ENCODE measurements at places on chromosomes 4 and X. TPM values are rescaled to one million over a fixed set of nuclear protein-coding genes. Genes with fewer than 3 reads are reported as not detected.

DNA sequence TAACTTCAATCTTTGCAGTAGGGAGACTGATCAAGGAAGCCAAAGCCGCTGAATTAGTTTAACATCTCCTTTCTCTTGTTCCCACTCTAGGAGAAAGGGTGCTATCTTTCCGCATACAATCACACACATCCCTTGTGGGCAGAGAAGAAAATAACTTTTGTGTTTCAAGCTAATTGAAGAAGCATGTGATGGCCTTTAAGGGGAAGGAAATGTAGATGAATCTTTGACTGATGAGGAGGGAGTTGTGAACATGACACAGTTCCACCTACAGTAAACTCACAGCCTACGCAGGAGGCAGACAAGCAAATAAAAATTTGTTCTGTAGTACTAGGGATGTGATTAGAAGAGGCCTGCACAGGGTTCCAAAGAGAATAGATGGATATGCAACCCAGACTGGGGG lies 14.7 kb upstream of the SPATA4 start:
- H3K36me3 ChIP-seq = no peaks in the 10 kb centered on the region
- DNase-seq = no peak
- H3K4me3 ChIP-seq = no peak overlapping the region
- no peak overlapping the region for H3K27ac ChIP-seq

GRCh38 chr4:111689214-111689613 lies 456.0 kb upstream of the FAM241A start:
- peaks cover 3% of the 10 kb centered on the region for H3K4me1 ChIP-seq
- DNase-seq = no peak
- no peaks in the 10 kb centered on the region for H3K36me3 ChIP-seq

- H3K4me1 ChIP-seq = no peaks in the 10 kb centered on the region
- no peak overlapping the region for H3K4me3 ChIP-seq
- H3K36me3 ChIP-seq = no peaks in the 10 kb centered on the region
- no peak overlapping the region for H3K27ac ChIP-seq
- DNase-seq = no peak
- H3K27me3 ChIP-seq = no peaks in the 10 kb centered on the region
Measured at GRCh38 chr4:22412013-22412412, 103.9 kb downstream of the ADGRA3 start.

GRCh38 chr4:69830560-69831269 lies 29.2 kb downstream of the SULT1E1 start:
- no peaks in the 10 kb centered on the region for H3K27me3 ChIP-seq
- no peaks in the 10 kb centered on the region for H3K4me1 ChIP-seq
- H3K27ac ChIP-seq = no peak overlapping the region
- no peak for DNase-seq
- H3K36me3 ChIP-seq = no peaks in the 10 kb centered on the region
- no peak overlapping the region for H3K4me3 ChIP-seq

GRCh38 chr4:173346074-173346473 lies 11.9 kb upstream of the HMGB2 start:
- no peak overlapping the region for H3K4me3 ChIP-seq
- no peaks in the 10 kb centered on the region for H3K27me3 ChIP-seq
- no peaks in the 10 kb centered on the region for H3K4me1 ChIP-seq
- H3K27ac ChIP-seq = no peak overlapping the region

GRCh38 chr4:189305500-189305899 lies 635.2 kb upstream of the FRG1 start:
- H3K4me1 ChIP-seq = no peaks in the 10 kb centered on the region
- no peaks in the 10 kb centered on the region for H3K36me3 ChIP-seq
- H3K27ac ChIP-seq = no peak overlapping the region
- no peak overlapping the region for H3K4me3 ChIP-seq
- H3K27me3 ChIP-seq = no peaks in the 10 kb centered on the region
- no peak for DNase-seq

GRCh38 chr4:47617607-47618006 lies 132.5 kb downstream of the ATP10D start:
- H3K4me1 ChIP-seq = no peaks in the 10 kb centered on the region
- no peak overlapping the region for H3K27ac ChIP-seq
- no peak for DNase-seq

- H3K36me3 ChIP-seq = no peaks in the 10 kb centered on the region
- no peak overlapping the region for H3K27ac ChIP-seq
- no peak overlapping the region for H3K4me3 ChIP-seq
- H3K27me3 ChIP-seq = no peaks in the 10 kb centered on the region
Measured at GRCh38 chrX:8455557-8455956, 9.1 kb upstream of the VCX3B start.

DNA sequence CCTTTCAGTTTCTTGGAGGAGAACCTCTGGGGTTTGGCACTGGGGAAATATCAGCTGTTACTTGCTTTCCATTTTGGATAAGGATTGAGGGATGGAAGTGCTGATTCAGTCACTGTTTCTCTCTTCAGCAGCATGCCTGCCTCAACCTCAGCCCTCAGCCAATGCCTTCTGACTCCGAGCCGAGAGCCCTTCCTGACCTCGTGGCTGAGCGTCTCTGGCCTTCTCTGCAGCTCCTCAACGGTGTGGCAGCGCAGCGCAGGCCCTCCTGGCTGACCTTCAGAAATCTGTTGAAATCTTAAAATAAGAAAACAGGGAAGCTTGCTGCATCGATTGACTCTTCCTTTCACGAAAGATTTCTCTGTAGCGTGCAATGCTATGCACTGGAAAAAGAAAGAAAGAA lies 434.3 kb upstream of the FAT1 start:
- no peak overlapping the region for H3K27ac ChIP-seq
- H3K4me1 ChIP-seq = no peaks in the 10 kb centered on the region
- peak; percentile 25 for DNase-seq
- H3K27me3 ChIP-seq = no peaks in the 10 kb centered on the region
- no peak overlapping the region for H3K4me3 ChIP-seq

DNA sequence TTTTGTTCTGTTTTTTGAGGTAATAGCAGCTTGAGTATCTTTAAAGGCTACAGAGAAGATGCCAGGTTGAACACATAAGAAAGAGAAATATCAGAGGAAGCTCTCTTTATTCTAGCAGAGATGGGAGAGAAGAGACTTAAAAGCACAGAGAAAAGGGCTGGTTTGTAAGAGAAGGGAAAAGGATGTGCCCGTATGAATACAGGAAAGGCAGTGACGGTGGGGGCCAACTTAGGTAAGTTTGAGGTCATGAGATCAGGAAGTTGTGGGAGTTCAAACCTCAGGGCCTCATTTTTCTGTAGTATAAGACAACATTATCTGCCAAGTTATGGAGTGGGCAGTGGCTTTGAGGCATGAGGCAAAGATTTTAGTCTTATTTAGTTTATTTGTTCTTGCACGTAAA lies 121.3 kb upstream of the S100G start:
- no peak for DNase-seq
- H3K27me3 ChIP-seq = no peaks in the 10 kb centered on the region
- H3K4me3 ChIP-seq = no peak overlapping the region
- no peak overlapping the region for H3K27ac ChIP-seq
- no peaks in the 10 kb centered on the region for H3K36me3 ChIP-seq

GRCh38 chr4:140246216-140246615 lies 92.2 kb upstream of the MAML3 start:
- no peaks in the 10 kb centered on the region for H3K36me3 ChIP-seq
- H3K27me3 ChIP-seq = no peaks in the 10 kb centered on the region
- no peak overlapping the region for H3K27ac ChIP-seq
- H3K4me3 ChIP-seq = no peak overlapping the region

DNA sequence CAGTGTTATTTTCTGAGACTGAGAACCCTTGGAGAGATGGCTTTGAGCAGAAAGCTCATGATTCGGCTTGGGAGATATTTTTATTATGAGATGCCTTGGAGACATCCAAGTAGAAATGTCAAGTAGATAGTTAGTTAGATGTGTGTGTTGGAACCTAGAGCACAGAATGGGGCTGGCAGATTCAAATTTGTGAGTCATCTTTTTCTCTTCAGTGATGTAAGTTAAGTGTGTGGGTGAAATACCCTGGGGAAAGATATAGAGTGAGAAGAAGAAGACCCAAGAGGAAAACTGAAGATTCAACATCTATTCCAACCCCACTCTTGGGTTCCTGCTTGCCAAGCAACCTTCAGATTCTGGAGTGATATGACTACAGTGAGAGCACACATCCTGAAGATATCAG lies 580.8 kb upstream of the AMOT start:
- no peaks in the 10 kb centered on the region for H3K36me3 ChIP-seq
- no peak for DNase-seq
- H3K27me3 ChIP-seq = no peaks in the 10 kb centered on the region
- no peak overlapping the region for H3K4me3 ChIP-seq
- H3K27ac ChIP-seq = no peak overlapping the region

DNA sequence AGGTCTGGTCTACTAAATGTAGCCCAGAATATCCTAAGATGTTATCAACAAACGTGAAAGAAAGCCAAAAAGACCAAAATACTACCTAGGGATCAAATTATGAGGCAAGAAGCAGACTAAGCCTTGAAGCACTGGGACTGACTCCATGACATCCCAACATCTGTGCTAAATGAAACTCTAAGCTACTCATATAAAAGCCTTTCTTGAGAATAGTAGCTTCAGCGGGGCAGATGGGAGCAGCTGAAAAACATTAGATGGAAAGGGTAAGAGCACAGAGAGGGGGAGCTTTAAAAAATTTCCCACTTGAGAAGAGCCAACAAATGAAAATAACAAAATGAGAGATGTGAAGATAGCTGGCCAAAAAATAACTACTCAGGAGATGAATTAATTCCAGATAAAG lies 81.7 kb downstream of the MAD2L1 start:
- H3K4me1 ChIP-seq = no peaks in the 10 kb centered on the region
- DNase-seq = no peak
- no peaks in the 10 kb centered on the region for H3K27me3 ChIP-seq

DNA sequence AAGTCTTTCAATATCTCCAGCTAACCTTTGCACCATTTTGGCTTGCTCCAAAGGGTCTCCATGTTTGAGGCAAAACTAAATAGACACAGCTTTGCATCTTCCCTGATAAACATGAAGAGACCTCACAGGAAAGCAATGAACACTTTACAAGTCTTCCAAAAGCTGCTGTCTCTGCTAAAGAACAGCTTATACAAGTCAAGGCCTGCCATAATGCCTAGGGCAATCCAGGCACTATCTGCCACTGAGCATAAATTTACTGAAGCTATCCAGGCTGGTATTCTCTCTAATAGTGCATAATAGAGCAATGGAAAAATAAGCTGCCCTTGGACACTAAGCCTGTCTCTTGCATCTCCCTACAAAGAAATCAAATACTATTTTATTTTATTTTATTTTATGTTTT lies 60.1 kb upstream of the S100G start:
- H3K4me3 ChIP-seq = no peak overlapping the region
- DNase-seq = no peak
- H3K36me3 ChIP-seq = peaks cover 4% of the 10 kb centered on the region
- no peak overlapping the region for H3K27ac ChIP-seq
- no peaks in the 10 kb centered on the region for H3K27me3 ChIP-seq

DNA sequence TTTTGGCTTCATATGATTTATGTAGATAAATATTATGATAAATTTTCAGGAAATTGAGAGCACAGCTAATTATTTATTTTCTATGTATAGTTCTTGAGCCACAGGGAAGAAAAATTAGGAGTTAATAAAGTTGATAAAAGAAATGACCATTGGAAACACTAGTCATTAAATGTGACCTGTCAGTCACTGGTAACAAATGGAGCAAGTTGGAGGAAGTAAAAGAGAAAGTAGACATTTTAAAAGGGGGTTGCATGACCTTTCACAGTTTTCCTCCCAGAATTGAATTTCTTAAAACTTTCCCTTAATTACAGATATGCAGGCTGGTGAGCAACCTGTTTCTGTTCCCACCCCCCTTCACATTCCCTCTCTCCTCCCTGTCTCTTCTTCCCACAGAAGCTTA lies 5.3 kb downstream of the SMIM9 start:
- DNase-seq = no peak
- no peaks in the 10 kb centered on the region for H3K36me3 ChIP-seq
- no peak overlapping the region for H3K4me3 ChIP-seq
- no peaks in the 10 kb centered on the region for H3K4me1 ChIP-seq
- no peaks in the 10 kb centered on the region for H3K27me3 ChIP-seq

- H3K4me3 ChIP-seq = no peak overlapping the region
- no peak overlapping the region for H3K27ac ChIP-seq
- no peaks in the 10 kb centered on the region for H3K36me3 ChIP-seq
- no peak for DNase-seq
Measured at GRCh38 chr4:125666635-125667034, 351.9 kb downstream of the FAT4 start.

DNA sequence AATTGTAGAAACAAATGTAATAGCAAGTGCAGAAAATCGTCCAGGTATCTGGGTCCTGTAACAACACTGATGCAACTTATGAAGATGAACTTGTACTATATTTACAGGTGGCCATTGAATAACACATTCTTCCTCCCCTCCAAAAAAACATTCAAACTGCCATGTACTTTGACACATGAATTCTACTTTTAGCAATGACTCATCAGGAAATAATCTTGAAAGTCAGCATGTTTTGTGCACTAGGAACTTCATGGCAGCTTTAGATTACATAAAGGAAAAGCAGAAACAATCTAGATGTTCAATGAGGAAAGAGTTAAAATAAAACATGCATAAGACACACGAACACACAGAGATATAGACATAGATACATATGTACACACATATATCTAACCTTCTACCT lies 2.5 kb downstream of the PABPC1L2A start:
- no peak for DNase-seq
- H3K27ac ChIP-seq = no peak overlapping the region
- no peaks in the 10 kb centered on the region for H3K4me1 ChIP-seq
- no peak overlapping the region for H3K4me3 ChIP-seq
- no peaks in the 10 kb centered on the region for H3K27me3 ChIP-seq
- H3K36me3 ChIP-seq = no peaks in the 10 kb centered on the region

DNA sequence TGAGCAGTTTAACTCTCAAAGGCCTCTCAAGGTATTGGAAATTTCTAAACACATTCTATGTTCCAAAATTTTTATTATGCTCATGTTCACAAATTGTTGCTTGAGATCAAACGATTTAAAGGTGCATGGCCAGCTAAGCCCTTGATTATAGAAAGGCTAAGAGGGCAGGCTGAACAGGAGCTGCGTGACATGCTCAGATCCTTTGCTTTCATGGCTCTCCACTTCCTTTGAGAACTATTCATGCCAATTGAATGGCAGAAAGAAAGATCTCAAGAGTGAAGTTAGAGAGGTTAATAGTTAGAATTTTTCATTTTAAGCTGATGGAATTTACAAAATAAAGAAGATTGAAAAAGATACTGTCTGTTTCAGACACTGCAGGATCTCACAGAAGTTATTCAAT lies 594 bp downstream of the LRIT3 start:
- no peak overlapping the region for H3K4me3 ChIP-seq
- H3K27ac ChIP-seq = no peak overlapping the region
- H3K4me1 ChIP-seq = no peaks in the 10 kb centered on the region
- H3K36me3 ChIP-seq = no peaks in the 10 kb centered on the region

The ZNF157 gene
- total RNA-seq = 0.15 TPM

The FOXP3 gene
- not detected for total RNA-seq

The KLHL13 gene
- 0.76 TPM for total RNA-seq

The FANCB gene
- total RNA-seq = 1.3 TPM

The NUDT10 gene
- 0.55 TPM for total RNA-seq

The NPFFR2 gene
- total RNA-seq = not detected

The HSFX3 gene
- total RNA-seq = not detected

The SPATA18 gene
- 55.2 TPM for total RNA-seq

The ARX gene
- not detected for total RNA-seq

The HERC5 gene
- 11.2 TPM for total RNA-seq
